ENCODE measurements at places on chromosomes 6 and 20. TPM values are rescaled to one million over a fixed set of nuclear protein-coding genes. Genes with fewer than 3 reads are reported as not detected.

Gene PTPN1
- 22.7 TPM for polyA plus RNA-seq

DNA sequence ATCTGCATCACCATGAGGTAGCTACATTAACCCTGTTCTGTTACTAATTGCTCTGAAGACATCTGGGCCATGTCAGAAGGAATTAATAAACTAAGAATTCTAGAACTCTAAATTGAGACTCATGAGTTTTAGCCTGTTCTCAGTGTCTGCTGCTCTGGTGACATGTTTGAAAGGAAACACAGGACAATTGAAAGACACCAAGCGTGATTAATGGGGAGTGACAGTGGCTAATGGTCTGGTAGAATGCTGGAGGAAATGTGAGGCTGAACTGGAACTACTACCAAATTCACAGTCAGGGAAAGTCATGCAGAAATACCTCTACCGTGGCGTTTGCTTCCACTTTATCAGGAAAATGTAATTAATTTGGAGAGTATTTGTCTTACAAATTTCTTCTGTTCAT lies 140.0 kb downstream of the TBC1D7 start:
- no peak for DNase-seq

DNA sequence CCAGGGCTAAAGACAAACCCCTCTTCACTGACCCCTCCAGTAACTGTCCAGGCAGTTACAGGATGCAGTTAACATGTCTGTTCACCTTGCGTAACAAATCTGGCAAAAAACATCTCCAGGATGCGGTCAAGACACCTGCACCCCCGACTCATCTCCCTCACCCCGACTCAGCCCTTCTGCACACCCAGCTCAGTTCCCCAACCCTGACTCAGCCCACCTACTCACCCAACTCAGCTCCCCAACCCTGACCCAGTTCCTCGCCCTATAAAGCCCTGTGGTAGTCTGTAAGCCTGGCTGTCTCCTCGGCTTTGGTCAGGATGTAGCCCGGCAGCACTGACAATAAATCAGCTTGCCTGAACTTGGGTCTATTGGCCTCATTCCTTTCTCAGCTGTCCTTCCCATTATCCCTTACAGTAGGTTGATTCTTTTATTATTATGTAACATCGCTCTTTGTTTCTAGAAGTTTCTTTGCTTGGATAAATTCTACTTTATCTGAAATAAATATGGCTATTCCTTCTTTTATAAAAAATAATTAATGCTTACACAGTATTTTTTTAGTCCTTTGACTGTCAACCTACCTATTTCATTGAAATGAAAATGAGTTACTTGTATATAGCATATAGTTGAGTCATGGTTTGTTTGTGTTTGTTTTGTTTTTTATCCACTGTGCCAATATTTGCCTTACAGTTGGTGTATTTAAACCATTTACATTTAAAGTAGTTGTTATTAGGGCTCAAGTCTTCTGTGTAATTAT lies 12.9 kb upstream of the ADTRP start:
- no peak for DNase-seq

GRCh38 chr6:52634211-52634610 lies 36.7 kb upstream of the TMEM14A start:
- DNase-seq, result no peak

GRCh38 chr6:15017261-15017660 lies 228.6 kb upstream of the JARID2 start:
- peak; percentile 46 for DNase-seq
